ENCODE measurements at places on chromosomes 16 and 17. TPM values are rescaled to one million over a fixed set of nuclear protein-coding genes. Genes with fewer than 3 reads are reported as not detected.

DNA sequence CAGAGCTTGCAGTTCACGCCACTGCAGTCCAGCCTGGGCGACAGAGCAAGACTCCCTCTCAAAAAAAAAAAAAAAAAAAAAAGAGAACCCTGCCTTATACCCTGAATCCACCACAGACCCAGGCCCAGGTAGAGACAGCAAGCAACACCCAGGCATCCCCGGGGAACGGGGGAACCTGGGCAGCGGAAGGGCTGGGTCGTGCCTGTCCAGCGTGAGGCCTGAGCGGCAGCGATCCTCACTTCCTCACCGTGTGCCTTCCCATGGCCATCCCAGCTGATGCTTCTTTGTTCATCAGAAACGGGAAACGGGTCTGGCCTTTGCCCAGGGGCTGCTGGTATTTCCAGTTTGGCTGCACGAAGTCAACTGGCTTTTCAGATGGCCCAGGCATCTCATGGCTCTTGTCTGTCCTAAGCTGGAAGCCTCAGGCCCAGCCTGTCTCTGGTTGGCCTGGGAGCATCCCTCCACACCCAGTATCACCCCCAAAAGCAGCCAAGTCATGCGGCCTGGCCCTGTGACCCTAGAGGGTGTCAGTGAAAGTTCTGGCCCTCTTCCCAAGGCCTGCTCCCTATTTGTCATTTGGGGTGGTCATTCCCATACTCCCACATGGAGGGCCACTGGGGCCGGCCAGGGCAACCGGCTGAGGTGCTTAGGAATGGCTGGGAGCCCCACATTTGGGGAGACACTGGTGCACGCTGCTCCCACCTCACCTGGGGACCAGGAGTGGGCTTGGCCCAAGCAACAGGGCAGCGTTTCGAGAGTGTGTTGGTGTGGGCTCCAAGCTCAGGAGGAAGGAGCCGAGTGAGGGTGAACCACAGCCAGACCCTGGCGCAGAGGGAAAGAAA, 20.1 kb downstream of the FAM83G start:
- no peak for DNase-seq

ANKS3 gene
- 36.1 TPM for polyA plus RNA-seq

DNA sequence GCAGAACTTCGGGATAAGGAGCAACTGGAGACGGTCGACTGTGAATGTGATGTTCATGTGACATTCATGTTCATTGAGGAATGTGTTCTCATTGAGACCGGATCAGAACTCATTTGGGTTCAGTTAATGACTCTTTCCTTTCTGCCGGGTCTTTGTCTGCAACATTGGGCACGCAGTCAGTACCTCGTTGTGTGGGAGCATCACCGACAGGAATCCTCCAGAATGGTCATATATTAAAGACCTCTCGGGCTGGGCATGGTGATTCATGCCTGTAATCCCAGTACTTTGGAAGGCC, 144.6 kb downstream of the PITPNC1 start:
- DNase-seq, result no peak

GRCh38 chr16:48011878-48012658, 143.7 kb downstream of the ABCC12 start:
- no peak for DNase-seq

GRCh38 chr16:72409423-72409822, 237.5 kb upstream of the PMFBP1 start:
- no peak for DNase-seq

HOXB8 gene
- polyA plus RNA-seq, result 60.8 TPM

GRCh38 chr17:49334744-49335512, 27.1 kb downstream of the ZNF652 start:
- DNase-seq, result no peak

DNA sequence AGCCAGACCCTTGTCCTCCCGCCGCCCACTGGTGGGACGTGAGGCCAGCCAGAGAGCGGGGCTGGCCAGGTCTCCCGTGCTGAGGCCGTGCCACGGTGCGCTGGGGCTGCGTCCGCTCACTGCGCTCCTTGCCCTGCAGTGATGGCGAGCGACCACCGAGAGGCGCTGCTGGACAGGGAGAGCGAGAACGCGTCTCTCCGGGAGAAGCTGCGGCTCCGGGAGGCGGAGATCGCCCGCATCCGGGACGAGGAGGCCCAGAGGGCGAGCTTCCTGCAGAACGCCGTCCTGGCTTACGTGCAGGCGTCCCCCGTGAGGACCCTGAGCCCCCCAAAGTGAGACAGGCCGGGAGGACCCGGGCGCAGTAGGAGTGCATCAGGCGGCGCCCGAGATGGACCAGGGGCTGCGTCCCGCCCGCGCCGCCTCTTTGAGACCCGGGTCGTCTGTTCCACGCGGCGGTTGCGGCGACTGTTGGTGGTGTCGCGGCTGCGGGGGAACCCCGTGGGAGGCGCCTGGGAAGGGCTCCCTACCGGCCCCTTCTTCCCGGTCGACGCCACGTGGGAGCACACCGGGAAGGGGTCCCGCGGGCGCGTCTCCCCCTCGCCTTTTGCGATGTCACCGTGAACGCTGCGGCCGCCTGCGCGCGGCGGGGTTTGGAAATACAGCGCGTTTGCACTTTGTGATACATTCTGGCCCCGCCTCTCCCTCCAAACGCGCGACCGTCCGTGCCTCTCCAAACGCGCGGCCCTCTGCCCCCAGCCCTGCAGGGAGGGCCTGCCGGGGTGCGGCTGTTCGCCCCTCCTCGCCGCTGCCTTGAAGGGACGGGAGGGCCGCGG, 792 bp upstream of the RAC3 start:
- no peak for DNase-seq

- DNase-seq, result no peak
Observed at GRCh38 chr16:81241706-81242105, 3.2 kb downstream of the BCO1 start.

GRCh38 chr16:2237493-2238149, 1.4 kb downstream of the DNASE1L2 start:
- no peak for DNase-seq

Measured in left renal cortex interstitium (tissue), 4 donors.